NCI-H2081 (cell line): ENCODE measurements at places on chromosomes 2 and 18.

DNA sequence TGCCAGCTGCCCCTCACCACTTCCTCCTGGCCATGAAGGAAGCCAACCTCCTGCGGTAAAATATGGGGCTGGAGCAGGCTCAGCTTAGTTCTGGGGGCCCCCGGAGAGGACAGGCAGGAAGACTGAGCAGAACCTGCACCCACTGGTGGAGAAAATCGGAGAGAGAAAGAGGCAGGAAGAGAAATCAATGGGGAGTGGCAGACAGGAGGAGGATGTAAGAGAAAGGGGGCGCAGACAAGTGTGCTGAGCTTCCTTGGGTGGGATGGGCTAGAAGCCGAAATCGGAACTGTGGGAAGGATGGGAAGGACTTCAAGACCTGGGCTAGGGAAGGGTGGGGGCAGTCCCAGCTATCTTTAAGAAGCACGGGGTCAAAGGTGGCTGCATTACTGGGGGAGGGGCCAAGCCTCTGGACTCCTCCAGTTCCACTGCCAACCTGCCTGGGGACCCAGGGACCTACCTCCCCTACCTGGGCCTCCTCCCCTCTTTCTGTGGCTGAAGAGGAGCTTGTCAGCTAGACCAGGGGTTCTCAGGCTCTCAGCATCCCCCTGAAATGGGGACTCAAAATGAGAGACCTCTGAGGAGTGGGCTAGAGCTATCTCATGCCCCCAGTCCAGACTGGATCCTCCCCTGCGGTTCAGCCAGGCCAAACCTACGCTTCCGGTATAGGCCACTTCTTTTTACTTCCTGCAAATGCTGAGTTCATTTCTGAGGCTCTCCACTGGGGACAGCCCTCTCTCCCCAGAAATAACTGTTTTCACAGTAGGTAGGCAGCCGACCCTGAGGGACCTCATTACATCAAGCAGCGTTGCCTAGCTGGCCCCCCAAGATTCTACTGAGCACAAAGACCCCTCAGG lies 33.6 kb upstream of the B3GNT7 start:
- no peak for DNase-seq

DNA sequence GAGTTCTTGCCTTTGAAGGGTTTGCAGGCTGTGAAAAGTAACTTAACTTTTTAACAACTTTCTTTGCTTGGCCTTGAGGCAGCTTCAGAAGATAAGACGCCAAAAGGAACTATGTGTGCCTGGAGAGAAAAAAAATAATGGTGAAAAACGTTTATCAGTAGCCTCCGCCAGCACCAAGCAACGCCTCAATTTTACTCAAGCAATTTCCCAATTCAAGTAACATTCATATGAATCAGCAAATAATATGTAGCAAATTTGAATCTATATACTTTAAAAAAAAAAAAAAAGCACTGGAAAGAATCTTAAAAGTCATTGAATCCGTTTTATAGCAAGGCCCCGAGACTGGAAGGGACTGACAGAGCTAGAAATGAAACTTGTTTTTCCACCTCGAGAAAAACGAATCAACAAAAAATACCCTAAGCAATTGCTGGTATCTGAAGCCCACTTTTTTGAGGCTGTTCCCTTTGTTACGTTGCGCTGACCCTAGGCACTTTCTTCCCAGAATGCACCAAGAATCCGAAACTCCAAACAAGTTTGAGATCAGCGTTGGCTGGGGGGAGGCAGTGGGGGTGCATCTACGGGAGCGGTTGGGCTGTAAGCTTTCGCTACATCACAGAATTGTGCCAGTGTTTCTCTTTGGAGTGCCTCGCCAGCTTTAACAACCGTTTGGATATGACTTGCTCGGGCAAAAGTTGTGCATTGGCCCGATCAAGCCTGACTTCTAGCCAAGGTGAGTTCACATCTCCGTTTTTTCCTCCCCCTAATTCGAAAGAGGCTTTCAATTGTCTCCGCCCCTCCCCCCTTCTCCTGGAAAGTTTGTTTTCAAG lies 2.7 kb upstream of the TGIF1 start:
- DNase-seq = no peak

- peak; percentile 58 for DNase-seq
Measured at GRCh38 chr2:78979380-78980151, 45.9 kb upstream of the REG3G start.

DNA sequence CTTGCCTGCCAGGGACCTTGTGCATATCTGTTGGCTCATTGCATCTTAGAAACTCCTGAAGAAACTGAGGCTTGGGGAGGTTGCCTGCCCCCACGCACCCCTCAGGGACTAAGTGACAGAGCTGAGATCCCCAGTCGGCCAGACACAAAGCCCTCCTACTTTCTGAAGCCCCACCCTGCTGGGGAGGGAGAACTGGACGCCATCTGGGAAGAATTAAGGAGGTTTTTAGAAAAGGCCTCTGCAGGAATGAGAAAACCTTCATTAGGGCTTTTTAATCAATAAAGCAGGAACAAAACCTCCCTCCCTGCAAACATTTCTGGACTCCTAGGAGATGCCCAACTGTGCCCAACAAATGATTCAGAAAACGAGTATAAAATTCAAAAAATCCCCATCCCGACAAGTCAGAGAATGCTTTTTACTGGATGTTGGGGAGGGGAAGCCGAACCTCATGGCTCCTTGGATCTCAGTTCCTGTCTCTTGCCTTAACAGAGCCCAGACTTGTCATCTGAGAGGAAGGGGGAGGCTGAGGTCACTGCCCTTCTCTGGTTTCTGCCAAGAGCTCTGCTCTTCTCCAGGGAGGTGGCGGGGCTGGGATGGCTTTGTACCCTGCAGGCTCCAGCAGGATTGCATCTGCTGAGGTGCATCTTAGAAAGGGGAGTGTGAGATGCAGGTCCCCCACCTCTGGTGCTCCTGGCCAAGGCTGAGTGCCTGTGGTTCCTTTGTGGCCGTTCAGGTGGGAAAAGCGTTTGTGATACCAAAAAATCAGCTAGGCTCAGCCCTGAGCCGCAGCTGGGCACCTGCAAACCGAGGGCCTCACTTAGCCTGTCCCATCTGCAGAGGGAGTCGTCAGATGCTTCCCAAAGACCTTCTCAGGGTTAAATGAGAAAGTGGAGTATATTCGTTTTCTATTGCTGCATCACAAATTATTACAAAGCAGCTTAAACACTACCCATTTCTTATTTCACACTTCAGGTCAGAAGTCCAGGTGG lies 142.4 kb downstream of the ZFP36L2 start:
- no peak for DNase-seq

- no peak for DNase-seq
Measured at GRCh38 chr18:5943514-5943913, 48.2 kb upstream of the TMEM200C start.

DNA sequence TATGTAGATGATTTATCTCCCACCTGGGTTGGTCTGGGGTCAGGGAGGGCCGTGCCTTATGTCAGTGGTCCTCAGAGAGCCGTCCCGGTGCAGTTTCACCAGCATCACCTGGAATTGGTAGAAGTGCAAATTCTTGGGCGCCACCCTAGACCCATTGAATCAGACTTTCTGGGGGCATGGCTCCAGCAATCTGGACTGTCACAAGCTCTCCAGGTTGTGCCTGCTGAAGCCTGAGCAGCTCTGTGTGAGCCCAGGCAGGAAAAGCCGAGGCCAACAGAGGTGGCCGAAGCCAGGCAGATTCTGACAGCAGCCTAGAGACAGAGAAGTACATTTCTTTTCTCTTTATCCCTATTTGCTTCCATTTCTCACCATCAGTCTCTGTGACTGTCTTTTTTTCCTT lies 98.4 kb upstream of the SEC11C start:
- no peak for DNase-seq

DNA sequence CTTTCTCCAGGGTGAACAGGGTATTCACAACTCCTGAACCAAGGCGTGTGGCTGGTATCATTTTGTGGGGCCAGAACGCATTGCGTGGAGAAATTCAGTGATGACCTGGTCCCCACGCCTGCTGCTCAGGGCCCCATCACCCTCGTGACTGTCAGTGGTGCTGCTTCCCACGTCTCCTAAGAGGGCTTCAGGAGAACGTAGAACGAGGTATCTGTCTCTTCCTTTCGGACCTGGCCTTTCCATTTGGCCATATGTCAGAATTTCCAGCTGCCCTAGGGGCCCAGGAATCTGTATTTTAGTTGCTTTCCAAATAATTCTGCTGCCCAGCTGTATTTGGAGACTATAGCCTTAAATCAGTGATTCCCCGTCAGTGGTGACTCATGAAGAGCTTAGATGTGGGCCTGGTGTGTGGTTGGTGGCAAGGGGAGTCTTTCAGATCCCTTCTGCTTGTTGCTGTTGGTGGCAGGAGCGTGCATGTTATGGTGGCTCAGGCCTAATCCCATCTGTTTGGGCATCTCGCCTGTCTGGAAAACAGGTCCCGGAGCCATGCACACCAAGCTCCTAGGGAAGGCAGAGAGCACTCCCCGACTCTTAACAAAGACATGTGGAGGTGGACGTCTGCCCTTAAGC lies 56.4 kb downstream of the NPAS2 start:
- DNase-seq = no peak

- no peak for DNase-seq
Measured at GRCh38 chr2:191311-192190, 72.3 kb downstream of the SH3YL1 start.

DNA sequence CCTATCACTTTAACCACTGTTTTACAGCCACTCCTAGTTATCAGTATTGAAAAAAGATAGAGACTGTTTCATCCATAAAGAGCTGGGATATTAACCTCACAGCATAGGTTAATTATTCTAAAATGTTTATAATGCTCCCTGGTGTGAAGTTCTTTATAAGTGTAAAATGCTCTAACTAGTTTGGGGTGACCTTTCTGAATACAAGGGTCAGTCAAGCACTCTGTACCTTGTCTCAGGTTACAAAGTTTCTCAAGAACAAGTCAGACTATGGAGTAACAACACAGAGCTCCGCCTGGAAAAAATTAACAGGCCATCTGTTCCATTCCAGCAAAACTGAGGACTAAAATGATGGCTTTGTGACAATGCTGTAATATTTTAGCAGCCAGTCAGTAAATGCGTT lies 107.4 kb downstream of the NOL4 start:
- DNase-seq = peak; percentile 95

DNA sequence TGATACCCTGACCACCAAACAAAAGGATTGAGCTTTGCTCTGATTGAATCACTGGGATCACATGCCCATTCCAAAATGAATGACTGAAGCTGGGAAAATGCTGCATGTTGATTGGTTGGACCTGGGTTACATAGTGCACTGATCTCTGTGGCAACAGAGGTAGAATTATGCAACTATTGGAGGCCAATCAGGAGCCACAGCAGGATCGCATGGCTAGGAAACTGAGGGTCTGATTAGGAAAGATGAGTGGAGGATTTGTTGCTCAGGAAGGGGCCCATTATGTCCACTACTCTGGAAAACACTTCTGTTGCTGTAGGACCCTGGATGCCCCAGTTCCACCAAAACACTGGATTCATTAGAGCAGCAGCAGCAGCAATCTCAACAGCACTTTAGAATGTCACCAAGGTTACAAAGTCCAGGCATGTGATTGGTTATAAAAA lies 25.9 kb upstream of the SGPP2 start:
- peak; percentile 78 for DNase-seq

DNA sequence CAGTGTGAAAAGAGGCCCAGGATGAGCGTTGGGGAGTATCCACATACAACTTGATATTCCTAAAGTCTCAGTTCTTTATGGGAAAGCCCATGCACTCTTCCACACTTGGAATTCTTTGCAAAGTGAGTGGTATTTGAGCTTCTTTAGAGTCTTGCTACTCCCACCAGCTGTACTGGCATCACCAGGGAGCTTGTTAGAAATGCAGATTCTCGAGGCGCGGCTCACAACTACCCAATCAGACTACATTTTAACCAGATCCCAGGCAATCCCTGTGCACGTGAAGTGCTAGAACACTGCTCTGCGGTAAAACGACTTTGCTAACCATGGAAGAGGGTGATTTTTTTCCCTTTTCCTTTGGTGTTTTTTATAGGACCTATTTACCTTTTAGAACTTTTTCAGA lies 184.7 kb downstream of the NEDD4L start:
- DNase-seq = no peak

GRCh38 chr2:220663065-220663464 lies 909.0 kb downstream of the EPHA4 start:
- DNase-seq = no peak

GRCh38 chr2:82120654-82121053 lies 1816.1 kb upstream of the LRRTM1 start:
- DNase-seq = no peak

DNA sequence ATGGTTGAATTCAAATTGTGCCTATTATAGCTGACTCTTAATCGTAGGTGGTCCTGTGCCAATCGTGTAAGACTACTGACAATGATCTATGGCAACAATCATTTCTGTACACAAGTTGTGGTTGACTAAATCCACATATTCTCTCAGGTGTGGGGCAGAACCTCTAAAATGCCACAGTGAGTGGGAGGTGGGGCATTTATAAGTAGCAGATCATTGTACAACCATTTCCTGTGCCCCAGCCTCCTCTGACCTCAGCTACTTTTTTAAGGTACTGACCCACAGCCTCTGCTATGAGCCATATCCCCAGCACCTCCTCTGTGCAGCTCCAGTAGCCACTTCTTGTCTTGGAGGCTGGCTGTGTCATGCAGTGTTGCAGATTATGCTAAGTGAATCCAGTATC lies 48.6 kb upstream of the RAPH1 start:
- no peak for DNase-seq

- no peak for DNase-seq
Measured at GRCh38 chr2:241563031-241563507, 4.5 kb downstream of the BOK start.

DNA sequence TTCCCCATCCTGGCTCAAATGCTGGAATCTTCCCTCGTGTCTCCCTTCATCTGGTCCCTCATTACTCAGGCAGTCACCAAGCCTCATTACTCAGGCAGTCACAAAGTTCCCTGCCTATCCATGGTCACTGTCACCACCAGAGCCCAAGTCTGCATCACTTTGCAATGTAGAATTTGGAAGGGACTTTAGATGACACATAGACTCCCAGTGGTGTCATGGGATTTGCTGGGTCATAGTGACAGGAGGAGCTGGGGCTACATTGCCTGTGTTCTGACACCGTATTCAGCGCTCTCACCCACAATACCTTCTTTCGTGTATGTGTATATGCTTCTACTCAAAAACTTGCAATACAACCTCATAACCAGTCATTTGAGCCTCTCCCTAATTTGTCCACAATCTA lies 2.1 kb upstream of the EMILIN1 start:
- no peak for DNase-seq

DNA sequence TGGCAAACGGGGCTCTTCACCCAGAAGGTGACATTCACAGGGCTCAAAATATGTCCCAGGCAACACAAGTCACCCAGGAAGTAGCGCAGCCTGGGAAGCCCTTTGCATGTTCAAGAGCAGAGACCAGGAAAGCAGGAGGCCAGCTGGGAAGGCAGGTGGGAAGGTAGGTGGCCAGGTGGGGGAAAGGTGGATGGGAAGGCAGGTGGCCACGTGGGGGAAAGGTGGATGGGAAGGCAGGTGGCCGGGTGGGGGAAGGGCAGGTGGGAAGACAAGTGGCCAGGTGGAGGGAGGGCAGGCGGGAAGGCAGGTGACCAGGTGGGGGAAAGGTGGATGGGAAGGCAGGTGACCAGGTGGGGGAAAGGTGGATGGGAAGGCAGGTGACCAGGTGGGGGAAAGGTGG lies 102.7 kb downstream of the ZNF516 start:
- no peak for DNase-seq
